ENCODE measurements at places on chromosomes 2 and 18.

- no peak for DNase-seq
Measured at GRCh38 chr2:127810156-127810618, 784 bp downstream of the WDR33 start.

DNA sequence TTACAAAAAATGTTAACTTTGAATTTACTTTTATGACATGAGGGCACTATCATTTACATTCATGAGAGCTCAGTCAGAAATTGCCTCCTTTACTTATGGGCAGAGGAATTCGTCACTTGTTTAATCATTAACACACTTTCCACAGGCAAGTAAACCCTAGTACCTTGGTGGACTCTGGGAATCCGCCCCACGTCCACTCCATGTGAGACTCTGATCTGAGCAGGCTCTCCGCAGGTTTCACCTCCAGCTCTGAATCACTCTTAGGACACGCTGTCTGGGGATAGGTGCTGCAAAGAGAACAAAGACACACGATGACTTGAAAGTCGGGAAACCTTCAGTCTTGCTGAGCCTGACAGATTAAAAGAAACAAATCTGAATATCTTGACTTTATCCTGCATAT, 73.6 kb downstream of the LPIN2 start:
- no peak for DNase-seq

- no peak for DNase-seq
Measured at GRCh38 chr2:195587966-195588365, 69.1 kb upstream of the SLC39A10 start.

DNA sequence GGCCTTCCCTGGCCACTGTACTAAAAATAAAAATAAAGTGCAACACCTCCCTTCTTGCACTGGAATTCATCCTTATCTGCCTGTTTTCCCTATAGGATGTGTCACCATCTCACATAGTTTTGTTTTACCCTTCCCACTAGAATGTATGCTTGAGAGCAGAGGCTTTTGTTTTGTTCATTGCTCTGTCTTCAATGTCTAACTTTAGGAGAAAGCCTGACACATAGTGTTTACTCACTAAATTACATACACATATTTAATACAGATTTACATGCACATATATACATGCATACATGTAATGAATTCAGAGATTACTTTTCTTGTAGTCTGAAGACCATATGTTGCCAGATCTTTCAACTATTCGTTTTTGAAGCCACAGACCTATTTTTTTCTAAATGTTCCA, 23.0 kb downstream of the CD302 start:
- DNase-seq: no peak

- no peak for DNase-seq
Measured at GRCh38 chr2:205776139-205776538, 93.8 kb downstream of the NRP2 start.

DNA sequence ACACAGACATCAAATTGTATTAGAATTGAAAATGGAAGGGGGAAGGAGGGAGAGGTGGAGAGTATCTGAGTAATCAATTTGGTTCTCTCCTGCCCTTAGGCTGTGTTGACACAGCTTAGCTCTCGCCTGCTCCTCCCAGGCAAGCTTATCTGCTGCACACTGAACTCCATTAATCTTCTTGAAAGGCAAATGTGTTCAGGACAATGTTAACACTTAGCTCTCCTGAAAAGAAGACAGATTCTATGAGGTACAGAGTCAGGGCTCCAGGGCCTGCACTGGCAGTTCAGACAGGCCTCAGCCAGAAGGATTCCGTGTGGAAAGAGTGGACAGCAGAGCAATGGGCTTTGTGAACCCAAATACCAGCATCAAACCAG, 430.0 kb upstream of the TNP1 start:
- no peak for DNase-seq

GRCh38 chr2:38409156-38410102, 32.4 kb upstream of the ATL2 start:
- no peak for DNase-seq

GRCh38 chr2:29719639-29720038, 201.7 kb downstream of the ALK start:
- DNase-seq: no peak

GRCh38 chr2:140695155-140695554, 1435.7 kb downstream of the LRP1B start:
- DNase-seq: no peak

- DNase-seq: no peak
Measured at GRCh38 chr2:56263876-56264275, 80.1 kb downstream of the CCDC85A start.

GRCh38 chr2:218310853-218311540, 18.7 kb upstream of the TMBIM1 start:
- DNase-seq: no peak

GRCh38 chr18:48023334-48024008, 93.0 kb upstream of the SMAD2 start:
- no peak for DNase-seq

DNA sequence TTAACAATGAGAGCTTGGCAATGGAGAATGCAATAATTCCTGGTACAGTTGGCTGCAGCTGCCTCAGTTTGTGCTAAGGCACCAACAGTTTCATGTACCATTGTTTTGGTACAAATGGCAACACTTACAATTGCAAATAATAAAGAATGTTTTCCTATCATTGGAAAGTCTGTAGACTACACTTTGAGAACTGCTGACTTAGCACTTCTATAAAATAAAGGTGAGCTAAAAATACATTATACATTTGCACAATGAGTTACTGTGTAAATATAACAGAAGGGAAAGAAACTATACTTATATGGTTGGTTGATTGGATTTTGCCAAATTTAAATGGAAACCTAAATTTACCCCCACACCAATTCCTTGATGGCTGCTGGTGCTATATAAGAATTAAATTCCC, 44.9 kb upstream of the TWSG1 start:
- DNase-seq: no peak

DNA sequence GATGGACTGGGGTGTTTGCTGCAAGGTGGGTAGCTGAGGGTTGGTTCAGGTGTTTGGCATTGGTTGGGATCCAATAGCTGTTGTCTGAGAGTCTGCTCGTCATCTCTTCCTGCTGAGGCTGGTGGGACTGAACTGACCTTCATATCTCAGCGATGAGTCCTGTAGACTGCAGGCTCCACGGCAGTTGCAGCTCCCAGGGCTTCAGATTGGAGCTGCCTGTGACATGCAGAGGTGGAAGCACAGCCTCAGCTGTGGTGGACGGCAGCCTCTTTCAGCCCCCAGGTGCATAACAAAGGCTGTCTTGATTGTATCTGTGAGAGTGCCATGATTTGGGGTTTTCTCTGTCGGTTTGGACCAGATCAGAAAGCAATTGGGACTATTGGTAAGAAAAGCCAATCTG, 3.9 kb upstream of the IL1R2 start:
- DNase-seq: no peak

DNA sequence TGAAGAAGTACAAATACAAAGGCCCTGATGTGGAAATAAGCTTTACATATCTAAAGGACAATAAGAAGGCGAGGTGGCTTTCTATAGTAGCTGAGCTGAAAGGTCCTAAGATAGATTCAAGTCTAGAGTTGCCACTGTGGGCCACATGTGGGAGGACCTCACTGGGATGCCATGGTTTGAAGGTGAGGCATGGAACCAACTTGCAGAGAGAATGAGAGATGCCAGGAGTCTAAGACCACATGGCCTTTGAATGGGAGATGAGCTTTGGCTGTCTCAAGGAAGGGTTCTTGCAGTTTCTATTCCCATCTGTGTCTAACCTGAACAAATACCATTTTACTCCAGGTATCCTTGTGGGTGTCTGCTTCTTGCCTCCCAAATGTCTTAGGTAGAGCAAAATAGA, 53.6 kb downstream of the HNMT start:
- DNase-seq: no peak

DNA sequence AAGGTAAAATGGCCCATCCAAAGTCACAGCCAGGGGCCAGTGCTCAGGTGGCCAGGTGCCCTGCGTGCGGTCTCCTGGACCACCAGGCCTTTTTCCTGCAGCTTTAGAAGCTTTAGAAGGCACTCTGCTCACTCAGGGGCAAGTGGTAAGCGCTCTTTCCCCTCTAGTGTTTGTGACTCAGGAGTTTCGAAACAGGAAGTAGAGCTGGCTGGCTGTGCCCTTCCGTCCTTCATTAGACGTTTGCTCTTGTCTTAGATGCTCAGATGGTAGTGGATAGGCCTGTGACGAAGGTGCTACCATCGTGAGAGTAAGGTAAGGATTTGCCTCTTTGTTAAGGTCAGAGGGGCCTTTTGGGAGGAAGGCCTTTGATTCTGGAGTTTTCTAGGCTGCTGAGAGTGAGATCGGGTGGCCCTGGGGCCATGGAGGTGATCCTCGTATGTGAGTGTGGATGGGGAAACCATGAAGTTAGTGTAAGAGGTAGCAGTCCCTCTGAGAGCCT, at the start of gene CASP8:
TSS of gene CASP8 (plus strand) at position 235 of the 499 bp plus-strand sequence. CDS start 5,951 bp downstream, outside the sequence.
- peak; percentile 18 for DNase-seq

DNA sequence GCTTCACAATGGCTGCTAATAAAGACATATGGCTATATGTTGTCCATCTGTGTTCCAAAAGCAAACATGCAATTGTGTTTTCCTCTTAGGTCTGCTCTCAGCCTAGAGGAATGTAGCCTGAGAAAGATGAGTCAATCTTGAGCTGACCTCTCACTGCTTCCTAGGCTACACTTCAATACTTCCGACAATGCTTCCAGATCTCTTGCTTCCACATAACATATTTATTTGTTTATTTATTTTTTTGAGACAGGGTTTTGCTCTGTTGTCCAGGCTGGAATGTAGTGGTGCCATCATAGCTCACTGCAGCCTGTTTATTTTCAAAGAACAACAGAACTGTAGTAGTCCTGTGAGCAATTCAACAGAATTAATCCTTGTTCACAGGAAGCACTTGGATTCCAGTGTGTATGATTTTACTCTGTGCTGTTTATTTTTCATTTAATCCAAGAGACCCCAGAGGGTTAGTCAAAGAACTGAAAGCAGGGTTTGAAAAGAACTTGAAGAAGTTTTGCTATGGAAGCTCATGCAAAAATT, 437.9 kb downstream of the TXNL1 start:
- no peak for DNase-seq

GRCh38 chr2:113791697-113792590, 35.5 kb upstream of the SLC35F5 start:
- DNase-seq: no peak

- DNase-seq: no peak
Measured at GRCh38 chr18:3283253-3283863, 21.4 kb downstream of the MYL12B start.

- DNase-seq: no peak
Measured at GRCh38 chr18:3603421-3604234, 153.7 kb downstream of the TGIF1 start.

GRCh38 chr2:143176606-143177005, 47.4 kb downstream of the ARHGAP15 start:
- no peak for DNase-seq

GRCh38 chr2:161096336-161096735, 63.9 kb upstream of the TANK start:
- no peak for DNase-seq
